Dorsolateral prefrontal cortex (tissue), 122 donors: ENCODE measurements at places on chromosomes 12 and 14.

DNA sequence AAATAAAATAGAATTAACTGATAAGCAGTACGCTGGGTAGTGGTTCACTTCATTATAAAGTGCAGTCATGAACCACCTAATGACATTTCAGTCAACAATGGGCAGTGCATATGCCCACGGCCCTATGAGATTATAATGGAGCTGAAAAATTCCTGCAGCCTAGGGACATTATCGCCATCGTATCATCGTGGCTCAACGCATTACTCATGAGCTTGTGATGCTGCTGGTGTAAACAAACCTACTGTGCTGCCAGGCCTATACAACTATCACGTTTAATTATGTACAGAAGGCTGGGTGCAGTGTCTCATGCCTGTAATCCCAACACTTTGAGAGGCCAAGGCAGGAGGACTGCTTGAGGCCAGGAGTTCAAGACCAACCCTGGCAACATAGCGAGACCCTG lies 62.3 kb upstream of the TMEM263 start:
- DNase-seq = no peak

GRCh38 chr12:70736351-70737133 lies 99.3 kb upstream of the PTPRB start:
- no peak for DNase-seq

DNA sequence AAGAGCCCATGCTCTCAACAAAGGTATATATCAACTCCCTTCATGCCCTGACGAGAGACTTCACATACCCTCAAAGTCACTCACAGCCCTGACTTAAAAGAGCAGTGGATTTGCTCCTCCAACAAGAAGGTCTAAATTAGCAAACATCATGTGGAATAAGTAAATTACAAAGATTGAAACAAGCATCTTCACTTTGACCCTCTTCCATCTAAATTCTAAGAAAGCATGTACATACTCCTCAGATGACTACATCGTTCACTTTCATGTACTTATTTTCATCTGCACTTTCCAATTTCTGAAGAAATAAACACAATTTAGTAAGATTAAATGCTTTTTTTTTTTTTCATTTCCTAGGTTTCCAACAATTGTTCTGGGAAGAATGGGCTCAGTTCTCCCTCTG lies 38.6 kb upstream of the KRR1 start:
- no peak for DNase-seq

DNA sequence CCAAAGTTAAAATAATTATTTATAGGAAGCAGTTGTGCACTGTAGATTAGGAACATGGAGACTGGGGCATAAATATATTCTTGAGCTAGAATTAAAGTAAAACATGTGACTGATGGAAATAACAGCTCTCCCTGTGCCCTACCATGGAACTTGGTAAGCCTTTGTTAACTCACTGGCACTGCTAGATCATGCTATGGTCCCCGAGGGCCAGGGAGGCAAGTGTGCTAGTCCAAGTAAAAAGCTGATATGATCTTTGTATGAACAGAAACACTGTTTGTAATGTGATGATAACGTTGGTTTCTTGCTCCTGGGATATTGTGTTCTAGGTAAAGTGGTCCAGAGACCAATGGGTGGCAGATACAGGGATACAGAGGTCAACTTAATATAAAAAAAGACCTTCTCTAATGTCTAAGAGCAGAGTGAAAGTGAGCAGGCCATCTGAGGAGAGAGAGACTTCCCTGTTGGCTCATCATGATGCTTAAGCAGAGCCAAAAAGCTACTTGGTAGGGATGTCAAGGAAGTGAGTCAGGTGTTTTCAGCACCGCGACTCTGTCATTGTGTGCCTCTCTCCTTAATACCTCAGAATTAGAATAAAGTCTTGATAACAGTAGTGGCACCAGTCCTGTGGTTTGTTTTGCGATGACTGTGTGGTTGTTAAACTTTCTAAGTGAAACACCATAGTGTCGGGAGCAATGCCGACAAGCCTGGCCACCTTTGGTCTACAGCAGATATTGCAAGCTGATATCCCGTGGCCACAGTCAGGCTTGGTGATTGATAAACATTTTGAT lies 27.6 kb downstream of the BICD1 start:
- no peak for DNase-seq
